ENCODE measurements at places on chromosomes 2 and 18.
A peak's percentile ranks its signal among the peaks of the same experiment; 100 is the strongest.

DNA sequence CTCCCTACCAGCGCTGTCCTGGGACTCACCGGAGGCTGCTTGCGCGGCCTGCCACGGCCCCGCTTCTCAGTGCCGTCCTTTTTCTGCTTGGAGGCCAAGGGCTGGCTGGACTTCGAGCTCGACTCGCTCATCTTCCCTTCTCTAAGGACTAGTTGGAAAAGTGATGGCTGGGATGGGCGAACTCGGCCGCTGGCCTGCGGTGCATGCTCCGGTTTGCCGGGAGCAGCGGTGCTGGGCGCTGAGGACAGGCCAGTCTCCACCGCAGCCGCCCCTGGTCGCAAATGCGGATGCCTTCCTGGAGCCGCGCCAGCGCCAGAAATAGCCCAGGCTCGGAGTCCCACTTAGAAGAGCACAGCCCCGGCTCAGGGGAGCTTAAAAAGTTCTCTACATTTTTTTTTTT is 3.1 kb downstream of the C2orf81 start:
- ATAC-seq: no peak

DNA sequence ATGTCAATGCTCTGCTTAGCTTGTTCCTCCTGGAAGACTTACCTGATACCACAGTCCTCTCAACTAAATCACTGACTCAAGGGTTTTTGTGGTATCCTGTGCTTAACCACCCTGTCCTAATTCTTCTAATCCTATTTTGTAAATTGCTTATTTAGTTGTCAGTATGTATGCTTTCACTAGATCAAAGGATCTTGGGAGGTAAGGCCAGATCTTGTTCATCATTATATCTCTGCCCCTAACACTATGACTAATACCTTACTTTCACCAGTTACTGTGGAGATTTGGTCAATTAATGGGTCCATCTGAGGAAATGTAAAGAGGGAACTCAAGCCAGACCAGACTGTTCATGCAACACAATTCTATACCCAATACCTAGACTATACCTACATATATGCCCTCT is 203.2 kb downstream of the GULP1 start:
- no peak for ATAC-seq

DNA sequence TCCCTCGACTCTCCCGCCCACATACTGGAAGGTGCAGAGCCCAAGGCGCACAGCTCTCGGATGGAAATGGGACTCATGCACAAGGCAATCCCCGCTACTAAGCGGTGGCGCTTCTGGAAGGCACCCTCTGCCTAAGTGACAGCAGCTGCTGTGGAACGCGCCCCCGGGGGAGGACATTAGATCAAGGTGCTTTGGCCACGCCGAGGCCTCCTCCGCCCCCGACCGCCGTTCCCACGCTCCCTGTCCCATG is 202 bp downstream of the MCEE start:
- peak; percentile 77 for ATAC-seq

DNA sequence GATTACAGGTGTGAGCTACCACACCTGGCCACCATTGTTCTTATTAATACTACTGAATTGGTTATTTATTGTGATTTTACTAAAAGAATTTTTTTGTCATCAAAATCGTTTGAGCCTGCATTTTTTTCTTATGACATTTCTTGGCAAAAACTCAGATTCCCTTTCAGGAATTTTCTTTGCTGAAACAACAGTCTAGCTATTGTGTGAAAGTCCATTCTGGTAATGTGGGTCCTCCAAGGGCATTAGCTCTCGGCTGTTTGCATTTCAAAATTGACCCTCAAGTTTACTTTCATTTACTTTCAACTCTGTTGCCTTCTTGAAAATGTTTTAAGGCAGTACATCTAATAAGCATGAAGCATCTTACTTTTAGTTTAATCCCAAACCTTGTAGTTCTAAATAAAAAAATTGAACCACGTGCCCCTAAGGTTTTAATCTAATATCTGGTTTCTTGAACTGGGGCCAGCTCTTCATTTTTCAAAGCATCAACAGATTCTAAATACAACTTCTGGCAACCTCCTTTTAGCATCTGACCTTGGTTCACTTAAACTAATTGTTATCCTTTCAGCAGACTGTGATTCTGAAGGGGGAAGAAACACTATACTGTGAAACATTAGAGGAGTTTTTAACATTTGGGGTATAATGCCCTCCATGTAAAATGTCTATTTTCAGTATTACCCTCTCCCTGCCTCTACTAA is 325.2 kb upstream of the RAB12 start:
- no peak for ATAC-seq

DNA sequence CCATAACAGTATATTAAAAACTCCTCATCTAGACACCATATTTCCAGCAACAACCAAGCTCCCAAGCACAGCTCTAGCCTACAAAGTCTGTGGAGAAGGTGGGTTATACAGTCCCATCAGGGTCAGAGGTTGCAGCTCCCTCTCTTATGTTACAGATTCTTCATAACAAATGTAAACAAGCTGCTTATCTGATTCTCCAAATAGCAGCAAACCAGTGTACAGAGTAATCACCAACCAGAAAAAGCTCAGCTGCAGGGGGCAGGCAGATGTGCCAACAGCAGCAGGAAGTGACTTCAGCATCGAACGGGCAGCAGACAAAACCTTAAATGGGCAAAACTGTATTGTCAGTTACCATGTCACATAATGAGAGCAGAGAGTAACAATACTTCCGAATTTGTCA is 52.9 kb upstream of the NABP1 start:
- no peak for ATAC-seq

DNA sequence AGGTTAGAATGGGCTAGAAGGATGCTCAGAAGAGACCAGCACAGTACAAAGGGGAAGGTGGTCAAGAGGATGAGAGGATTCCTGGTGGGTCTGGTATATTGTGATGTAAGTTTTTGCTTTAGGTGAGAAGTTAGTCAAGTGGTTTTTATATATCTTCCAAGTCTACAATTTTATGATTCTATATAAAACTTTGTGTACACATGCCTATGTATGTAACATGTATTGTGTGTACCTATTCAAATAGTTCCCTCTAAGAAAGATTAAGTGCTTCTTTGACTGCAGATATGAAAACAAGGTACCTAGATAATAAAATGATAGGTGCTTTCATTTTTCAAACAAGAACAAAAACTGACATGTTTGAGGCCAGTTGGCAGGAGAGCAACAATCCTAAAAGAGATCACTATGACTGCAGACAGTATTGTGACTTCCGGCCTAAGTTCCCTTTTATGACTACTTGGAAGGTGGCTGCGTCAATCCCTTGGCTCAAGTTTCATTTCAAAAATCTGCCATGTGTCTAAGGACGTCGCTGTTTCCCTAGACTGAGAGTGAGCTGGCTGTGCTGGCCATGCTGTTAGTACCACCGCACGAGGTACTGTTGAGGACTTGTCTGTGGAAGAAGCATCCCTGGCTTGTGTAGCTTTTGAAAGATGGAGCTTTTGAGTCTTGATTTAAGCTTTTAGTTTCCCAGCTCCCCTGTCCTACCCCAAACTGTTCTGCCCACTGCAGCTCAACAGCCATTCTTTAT is 123.1 kb downstream of the PRPF40A start:
- ATAC-seq: no peak

DNA sequence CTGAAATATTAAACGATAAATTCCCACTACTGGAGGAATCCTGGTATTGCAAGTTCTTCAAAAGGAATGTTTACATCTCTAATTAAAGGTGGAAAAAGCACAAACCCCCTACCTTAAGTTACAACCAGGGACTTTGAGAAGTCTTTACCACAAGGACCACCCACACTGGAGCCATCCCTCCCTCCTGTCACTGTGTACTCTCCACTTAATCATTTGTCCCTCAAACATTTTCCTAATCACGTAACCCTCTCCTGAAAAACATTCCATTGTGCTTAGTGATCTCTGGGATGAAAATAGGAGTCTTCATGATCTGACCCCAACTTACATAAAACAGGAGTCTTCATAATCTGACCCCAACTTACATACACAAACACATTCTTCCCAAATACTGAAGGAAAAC is 85.7 kb downstream of the SUCLG1 start:
- no peak for ATAC-seq

DNA sequence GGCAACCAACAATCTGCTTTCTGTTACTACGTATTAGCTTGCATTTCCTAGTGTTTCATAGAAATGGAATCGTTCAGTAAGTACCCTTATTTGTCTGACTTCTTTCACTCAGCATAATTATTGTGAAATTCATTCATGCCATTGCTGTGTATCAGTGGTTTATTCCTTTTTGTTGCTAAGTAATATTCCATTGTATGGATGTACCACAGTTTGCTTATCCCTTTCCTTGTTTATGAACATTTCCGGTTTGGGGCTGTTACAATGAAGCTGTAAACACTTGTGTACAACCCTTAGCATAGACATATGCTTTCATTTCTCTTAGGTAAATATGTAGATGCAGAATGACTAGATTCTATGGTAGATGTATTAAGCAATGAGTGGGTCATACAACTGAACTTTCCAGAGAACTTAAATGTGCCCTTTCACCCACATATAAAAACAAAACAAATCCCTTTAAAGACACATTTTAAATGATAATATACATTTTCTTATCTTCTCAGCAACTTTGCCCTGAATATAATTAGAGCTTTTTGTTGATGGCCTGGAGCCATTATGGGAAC is 21.9 kb downstream of the FER1L5 start:
- no peak for ATAC-seq

GRCh38 chr2:6933911-6934310 is 16.7 kb downstream of the RNF144A start:
- ATAC-seq: no peak

- no peak for ATAC-seq
These were observed 239.0 kb downstream of the OSR1 start for GRCh38 chr2:19119326-19120001.

DNA sequence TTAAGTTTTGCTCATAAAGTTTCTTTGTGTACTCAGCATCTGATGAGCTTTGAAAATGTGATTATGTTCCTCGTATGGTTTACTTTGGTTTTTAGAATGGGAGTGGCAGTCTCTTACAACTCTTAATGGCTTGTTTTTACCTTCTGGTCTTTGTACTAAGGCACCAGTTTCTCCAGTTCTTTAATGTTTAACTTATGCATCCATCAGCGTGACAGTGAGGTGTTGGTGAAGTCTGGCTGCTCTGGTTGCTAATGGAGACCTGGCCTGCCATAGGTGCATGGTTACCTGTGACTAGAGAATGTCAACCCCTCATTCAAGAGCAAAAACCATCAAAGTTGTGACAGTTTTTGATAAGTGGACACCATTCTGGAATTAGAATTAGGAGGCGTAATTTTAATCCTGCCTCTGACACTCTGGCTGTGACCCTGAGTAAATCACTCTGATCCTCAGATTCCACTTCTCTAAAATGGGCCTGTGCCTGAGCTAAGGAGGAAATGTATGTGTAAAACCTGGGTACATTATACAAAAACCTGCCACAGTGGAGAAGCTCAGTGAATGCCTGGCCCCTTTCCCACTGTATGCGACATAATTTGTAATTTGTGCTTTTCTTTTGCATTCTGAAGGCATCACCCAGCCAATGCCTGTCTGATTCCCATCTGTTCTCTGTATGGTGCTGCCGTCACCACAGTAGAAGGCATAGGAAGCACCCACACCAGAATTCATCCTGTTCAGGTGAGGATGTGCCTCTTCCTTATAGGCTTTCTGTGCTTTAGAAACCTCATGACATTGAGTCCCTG is 11.2 kb downstream of the AOX1 start:
- no peak for ATAC-seq

DNA sequence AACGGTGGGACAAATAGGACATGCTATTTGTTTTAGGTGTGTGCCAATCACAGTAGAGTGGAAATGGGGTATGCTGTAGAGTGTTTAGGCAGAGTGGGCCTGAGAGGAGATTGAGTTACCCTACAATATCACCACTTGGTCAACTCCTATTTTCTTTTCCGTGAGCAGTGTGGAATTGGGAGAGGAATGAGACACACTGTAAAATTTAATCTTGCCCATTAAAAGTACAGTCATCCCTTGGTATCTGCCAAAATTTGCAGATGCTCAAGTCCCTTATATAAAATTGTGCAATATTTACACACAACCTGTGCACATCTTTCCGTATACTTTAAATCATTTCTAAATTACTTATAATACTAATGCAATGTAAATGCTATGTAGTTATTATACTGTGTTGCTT is 12.4 kb downstream of the FBXO48 start:
- no peak for ATAC-seq

DNA sequence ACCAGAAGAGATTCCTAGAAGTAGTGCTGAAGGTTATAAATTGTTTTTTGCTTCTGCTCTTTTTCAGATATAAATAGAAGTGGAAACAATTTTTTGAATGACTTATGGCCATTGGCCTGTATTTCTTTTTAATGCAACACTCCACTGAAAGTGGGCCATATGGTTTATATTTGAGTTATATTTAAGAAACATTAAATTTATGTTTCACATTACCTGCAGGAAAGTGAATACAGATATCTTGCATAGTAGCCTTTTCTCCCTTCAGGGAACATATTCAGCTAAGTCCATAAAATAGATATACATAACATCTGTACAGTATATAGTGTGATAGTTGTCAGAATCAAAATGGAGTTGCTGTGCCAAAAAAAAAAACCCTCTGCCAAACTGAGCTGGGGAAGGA is 53.1 kb upstream of the EFEMP1 start:
- peak; percentile 32 for ATAC-seq

GRCh38 chr18:36284671-36285295 is 12.7 kb upstream of the FHOD3 start:
- ATAC-seq: peak; percentile 78

- no peak for ATAC-seq
These were observed 253.6 kb downstream of the EPHA4 start for GRCh38 chr2:221318376-221319130.

GRCh38 chr2:15826273-15826717 is 114.1 kb upstream of the MYCN start:
- ATAC-seq: no peak

DNA sequence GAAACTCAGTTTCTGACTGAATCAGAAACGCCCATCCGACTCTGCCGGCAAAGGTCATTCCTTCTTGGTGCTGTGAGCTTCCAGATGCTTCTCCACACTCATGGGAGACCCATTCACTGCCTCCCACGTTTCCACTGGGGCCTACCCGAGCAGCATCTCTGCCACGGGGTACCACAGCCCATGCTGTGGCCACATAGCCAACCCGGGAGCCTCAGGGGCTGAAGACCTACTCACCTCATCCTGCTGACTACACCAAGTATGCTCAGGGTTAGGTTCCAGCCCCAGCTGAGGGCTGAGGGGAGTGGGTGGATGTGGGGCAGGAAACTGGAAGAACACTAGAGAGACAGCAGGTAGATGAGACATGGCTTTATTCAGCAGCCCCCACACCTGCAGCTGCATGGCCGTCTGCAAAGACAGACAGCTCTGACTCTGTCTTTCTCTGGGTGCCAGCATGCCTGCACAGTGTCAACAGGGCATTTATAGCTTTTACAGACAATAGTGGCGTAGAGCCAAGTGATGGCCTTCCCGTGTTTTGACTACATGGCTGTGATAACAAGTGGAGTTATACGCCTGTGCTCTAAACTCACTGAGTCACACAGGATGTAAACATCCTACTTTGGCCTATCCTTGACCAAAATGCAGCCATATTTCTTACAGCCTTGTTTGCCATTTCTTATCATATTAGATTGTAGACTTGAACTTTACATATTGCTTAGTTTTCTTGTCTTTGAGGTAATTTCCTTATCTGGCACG is 16.5 kb upstream of the KLHL23 start:
- ATAC-seq: no peak

- ATAC-seq: no peak
These were observed 6.6 kb downstream of the NMUR1 start for GRCh38 chr2:231523451-231524285.

GRCh38 chr2:104769096-104769495 is 84.8 kb upstream of the POU3F3 start:
- ATAC-seq: no peak

GRCh38 chr18:22324191-22325131 is 93.3 kb downstream of the CTAGE1 start:
- ATAC-seq: no peak

Measured in SK-N-SH treated with all-trans-retinoic acid at 6 μM for 48 hours (cell line).